ENCODE measurements at places on chromosomes 11 and 22.

DNA sequence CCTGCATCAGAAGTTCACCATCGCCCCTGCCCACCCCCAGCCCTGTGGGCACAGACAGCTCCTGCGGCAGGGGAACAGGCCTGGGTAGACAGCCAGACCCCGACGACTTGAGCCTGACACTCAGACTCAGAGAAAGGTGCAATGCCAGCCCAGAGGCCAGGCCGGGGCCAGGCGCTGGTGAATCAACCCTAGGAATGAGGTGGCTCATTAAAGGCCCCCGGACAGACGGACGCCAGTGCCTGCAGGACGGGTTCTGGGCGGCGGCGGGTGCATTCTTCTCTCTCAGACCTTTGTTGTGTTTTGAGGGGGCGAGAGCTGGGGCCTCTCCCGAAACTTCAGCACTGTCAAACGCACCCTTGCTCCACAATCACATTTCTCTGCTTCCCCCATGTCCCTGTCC is 5.6 kb downstream of the OVOL1 start:
- DNase-seq, result no peak

DNA sequence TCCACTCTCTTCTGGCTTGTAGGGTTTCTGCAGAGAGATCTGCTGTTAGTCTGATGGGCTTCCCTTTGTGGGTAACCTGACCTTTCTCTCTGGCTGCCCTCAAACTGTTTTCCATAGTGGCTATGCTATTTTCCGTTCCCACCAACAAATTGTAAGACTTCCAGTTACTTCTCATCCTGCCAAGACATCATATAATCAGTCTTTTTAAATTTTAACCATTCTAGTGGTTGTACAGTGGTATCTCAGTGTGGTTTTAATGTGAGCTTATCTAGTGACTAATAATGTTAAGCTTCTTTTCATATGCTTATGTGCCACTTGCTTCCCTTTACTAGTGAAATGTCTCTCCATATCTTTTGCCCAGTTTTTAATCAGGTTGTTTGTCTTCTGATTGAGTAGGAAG is 13.6 kb upstream of the TRIM29 start:
- no peak for DNase-seq

GRCh38 chr22:40236131-40236665 is 58.5 kb downstream of the TNRC6B start:
- DNase-seq, result no peak

DNA sequence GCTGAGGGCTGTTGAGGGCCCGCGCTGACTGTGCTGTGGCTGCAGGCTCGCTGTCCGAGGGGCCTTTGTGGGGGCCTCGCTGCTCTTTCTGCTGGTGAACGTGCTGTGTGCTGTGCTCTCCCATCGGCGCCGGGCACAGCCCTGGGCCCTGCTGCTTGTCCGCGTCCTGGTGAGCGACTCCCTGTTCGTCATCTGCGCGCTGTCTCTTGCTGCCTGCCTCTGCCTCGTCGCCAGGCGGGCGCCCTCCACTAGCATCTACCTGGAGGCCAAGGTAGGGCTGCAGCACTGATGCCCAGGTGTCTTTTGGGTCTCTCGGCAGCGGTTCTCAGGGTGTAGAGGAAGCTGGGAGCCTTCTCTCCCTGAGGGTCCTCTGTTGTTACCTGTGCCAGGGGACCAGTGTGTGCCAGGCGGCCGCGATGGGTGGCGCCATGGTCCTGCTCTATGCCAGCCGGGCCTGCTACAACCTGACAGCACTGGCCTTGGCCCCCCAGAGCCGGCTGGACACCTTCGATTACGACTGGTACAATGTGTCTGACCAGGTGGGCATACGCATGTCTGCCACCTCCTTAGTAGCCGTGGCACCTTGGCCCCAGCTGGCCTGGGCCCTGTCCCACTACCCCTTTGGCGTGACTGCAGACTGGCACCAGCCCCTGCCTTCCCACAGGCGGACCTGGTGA is 2.2 kb downstream of the GPR137 start:
- no peak for DNase-seq

DNA sequence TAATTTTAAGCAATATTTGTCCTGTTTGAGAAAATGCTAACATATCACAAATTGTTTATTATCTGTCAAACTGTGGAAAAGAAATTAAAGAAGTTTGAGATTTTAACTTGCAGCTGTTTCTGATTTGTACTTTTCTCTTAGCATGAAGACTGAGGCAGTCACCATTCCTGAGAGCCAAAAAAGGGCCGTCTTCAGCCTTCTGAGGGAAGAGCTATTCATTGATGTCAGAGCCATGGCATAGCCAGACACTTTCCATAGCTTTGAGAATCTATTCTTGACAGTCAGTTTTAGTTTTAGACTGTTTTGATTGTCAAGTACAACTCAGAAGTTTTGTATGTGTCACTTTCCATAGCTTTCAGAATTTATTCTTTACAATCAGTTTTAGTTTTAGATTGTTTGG is 32.1 kb downstream of the YAP1 start:
- no peak for DNase-seq

GRCh38 chr11:110121204-110121603 is 28.0 kb downstream of the ZC3H12C start:
- no peak for DNase-seq

Data from Panc1 (cell line).